Hindlimb muscle (tissue), 1 donor: ENCODE measurements at places on chromosomes 6 and 20. TPM values are rescaled to one million over a fixed set of nuclear protein-coding genes. Genes with fewer than 3 reads are reported as not detected.

AURKA gene
- polyA plus RNA-seq = 6.9 TPM

PPARD gene
- polyA plus RNA-seq = 26.7 TPM

SH3BGRL2 gene
- 6.4 TPM for polyA plus RNA-seq

GINS1 gene
- 6.0 TPM for polyA plus RNA-seq

EEF1A2 gene
- 1,012 TPM for polyA plus RNA-seq

PAK5 gene
- polyA plus RNA-seq = 0.13 TPM

LY6G5B gene
- 11.7 TPM for polyA plus RNA-seq

DNA sequence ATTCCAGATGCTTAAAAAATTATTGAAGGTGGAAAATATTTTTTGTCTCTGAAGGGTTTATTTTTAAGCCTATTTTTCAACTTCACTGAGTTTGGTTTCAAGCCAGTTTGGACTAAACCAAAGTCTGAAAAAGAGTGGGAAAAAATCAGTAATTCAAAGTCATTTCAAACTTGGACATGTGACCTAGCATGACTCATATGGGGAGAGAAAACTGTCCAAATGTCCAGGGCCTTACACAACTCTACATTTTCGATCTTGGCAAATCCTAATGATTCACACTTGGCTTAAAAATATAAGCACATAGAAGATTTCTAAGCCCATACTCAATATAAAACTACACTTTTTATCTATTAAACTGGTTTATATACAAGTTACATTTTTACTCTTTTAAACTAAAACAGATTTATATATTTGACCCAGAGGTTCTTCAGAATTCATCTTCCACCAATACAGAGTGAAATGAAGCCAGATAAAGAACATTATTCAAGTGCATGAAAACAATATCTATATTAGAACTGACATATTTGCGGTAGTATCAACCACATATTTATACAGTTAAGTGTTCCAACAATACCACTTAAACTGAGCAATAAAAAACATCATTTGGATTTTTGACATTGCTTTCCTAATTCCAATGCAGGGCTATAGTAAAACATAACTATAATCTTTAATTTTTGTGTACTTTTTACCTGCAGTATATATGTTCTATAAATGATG, 110.3 kb upstream of the TCF21 start:
- DNase-seq = peak; percentile 85

GRCh38 chr6:37727996-37728395, 30.3 kb upstream of the MDGA1 start:
- no peak for DNase-seq

- DNase-seq = no peak
Measured at GRCh38 chr6:145863988-145864616, 49.5 kb upstream of the FBXO30 start.

DNA sequence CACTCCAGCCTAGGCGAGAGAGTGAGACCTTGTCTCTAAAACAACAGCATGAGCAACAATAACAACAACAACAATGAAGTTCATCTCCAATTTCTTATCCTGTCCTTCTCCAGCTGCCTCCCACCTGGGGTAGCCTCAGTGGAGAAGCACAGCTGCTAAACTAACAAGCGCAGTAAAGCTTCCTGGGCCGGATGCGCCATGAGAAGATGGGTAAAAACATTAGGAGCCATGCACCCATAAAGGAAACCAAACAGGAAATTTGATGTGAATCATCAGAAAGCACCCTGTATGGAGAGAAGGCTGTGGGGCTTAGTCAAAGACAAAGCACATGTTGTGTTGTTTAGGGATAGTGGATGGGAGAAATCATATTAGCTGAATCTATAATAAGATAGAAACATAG, 61.1 kb upstream of the CCN6 start:
- DNase-seq = no peak

GRCh38 chr6:105058846-105059245, 101.9 kb downstream of the LIN28B start:
- no peak for DNase-seq

- no peak for DNase-seq
Measured at GRCh38 chr20:45735552-45735951, 13.4 kb downstream of the SPINT4 start.

DNA sequence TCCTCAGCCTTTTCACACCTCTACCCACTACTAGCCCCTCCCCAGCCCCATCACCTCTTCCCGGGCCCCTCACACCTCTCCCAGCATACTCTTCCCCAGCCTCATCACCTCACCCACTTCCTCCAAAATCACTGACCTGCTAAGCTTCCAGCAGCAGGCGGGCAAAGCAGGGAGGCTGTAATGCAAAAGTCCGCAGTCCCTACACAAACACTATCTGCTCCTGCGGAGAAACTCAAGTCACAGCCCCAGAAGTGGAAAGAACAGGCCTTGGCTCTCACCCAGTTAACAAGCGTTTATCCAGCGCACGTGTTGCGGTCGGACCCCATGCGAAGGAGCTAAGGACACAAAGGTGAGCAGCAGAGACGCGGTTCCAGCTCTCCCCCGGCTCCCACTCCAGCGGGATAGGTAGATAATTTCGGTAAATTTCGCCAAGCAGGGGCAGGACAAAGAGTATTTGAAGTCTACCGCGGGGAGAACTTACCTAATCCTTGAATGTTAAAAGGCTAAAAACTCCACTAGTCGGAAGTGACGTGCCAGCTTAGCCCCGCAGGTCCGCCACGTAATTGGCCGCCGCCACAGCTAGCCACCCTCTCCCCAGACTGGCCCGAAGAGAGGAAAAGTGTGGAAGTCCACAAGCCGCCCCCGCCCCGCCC, 728 bp upstream of the TRIM39 start:
- DNase-seq = no peak

DNA sequence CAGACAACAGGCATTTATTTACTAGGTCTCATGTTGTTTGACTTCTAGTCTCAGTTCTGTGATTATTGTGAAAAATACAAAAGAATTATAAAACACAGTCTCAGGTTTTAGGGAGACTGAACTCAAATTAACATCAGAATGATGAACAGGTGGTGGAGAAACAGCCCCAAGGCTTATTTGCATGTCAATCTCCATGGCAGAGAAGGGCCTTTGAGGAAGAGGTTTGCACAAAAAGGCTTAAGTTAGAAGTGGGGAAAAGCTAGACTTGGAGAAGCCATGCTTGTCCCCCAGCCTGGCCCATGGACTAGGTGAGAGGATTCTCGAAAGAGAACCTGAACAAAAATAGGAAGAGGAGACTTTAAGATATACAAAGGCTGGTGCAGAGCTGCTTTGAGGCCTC, 183.3 kb downstream of the EDN1 start:
- DNase-seq = no peak

DNA sequence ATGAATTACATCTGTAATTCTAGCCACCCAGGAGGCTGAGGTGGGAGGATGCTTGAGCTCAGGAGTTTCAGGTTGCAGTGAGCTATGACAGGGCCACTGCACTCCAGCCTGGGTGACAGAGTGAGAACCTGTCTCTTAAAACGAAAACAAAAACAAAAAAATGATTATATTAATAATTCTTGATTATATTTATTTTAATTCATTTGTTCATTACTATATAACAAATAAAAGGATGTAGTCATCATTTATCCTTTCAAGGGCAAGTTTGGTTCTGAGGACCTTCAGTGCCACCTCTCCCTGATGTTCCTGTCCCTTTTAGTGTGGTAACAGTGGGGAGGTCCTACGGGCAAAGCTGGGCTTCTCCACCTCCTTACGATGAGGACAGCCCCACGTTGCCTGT, 167.1 kb upstream of the SCGN start:
- no peak for DNase-seq

DNA sequence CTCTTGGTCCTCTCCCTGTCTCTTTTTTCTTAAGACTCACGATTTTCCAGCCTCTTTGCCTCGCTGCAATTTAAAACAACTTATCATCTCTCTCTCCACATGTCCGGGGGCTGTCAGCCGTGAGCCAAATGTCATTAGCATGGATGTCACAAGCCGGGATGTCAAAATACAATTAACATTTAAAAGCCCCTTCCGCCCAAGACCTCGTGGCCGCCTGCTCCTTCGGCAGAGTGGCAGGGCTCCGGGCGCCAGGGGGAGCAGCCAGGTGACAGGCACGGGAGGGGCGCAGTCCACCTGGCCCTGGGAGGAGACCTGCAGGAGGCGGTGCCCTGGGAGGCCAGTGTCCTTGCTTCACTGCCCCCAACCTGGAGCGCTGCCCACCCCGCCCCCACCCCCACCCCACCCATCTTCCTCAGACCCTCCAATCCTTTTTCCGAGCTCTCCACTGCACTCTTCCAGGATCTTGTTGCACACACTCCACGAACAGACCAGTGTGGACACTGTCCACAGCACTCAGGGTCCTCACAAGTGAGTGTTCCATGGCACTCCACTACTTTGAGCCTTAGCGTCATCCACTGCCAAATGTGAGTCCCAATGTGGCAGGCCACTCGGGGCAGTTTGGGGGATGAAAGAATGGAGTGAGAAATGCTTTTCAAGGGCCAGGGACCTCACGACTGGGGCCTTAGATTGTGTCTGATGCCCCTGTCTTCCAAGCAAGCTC, 5.6 kb upstream of the GRM4 start:
- DNase-seq = no peak

DNA sequence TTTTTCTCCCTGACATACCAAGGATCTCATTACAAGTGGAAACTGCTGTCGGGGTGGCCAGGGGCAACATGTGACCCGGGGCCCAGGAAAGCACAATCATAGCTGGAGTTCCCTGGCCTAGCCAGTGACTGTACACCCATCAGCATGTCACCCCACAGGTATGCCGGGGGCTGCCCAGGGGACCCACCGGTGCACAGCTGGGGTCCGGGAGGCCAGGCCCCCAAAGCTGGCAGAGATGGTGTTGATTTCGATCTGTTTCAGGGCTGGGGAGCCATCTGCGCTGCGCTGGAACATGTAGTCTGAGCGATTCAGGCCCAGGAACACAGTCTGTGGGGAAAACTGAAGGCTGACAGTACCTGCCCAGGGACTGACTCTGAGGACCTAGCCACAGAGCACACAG, 13.3 kb downstream of the GSS start:
- DNase-seq = no peak

DNA sequence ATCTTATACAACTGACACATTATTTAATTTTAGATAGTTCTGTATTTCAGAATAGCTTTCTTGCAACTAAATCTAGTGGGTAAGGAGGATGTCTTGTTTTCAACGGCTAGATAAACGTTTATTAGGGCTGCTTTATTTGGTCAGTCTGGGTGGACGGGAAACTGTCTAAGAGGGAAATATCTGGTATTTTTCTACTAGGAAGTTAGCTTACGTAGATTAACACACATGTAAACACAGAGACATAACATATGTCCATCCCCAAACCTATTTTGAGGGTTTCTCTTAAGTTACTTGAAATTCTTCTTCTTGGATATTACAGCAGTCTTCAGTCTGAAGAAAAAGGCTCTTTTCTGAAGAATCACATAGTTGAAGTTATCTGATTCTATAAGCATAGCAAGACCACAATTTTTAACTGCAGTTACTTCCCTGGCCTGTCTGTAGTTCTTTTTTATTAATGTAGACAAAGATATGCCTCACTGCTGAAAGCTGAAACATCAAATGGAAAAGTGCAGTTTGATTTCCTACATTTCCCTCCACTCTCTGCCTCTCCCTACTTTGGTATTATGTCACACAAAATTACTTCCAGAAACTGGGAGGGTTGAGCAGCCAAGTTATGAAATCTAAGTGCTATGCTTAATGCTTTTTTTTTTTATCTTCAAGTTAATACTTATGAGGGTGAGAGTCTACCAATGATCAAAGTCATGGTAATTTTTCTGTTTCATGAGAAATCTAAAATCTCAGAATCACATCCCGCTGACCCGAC, 37.4 kb downstream of the PLAGL1 start:
- DNase-seq = peak; percentile 53

GRCh38 chr20:58389324-58389967, 417 bp downstream of the VAPB start:
- peak; percentile 40 for DNase-seq

- DNase-seq = no peak
Measured at GRCh38 chr6:116445102-116445501, 16.1 kb upstream of the CALHM6 start.

- DNase-seq = no peak
Measured at GRCh38 chr20:22460231-22460630, 124.1 kb downstream of the FOXA2 start.

DNA sequence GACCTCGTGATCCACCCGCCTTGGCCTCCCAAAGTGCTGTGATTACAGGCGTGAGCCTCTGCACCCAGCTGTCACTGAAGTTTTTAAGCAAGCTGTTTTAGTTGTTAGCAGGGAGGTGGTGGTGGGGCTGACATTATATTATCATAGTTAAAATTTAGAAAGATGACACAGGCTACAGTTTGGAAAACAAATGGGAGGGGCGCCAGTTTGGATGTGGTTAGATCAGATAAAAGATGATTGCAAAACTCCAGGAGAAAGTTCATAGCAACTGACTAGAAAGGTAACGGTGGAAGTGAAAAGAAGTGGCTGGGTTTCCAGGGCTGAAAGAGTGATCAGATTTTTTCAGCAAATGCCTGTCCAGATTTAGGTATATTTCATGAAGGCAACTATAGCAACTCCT, 311.9 kb upstream of the CITED2 start:
- DNase-seq = no peak

GRCh38 chr6:37731888-37732287, 34.2 kb upstream of the MDGA1 start:
- no peak for DNase-seq

DNA sequence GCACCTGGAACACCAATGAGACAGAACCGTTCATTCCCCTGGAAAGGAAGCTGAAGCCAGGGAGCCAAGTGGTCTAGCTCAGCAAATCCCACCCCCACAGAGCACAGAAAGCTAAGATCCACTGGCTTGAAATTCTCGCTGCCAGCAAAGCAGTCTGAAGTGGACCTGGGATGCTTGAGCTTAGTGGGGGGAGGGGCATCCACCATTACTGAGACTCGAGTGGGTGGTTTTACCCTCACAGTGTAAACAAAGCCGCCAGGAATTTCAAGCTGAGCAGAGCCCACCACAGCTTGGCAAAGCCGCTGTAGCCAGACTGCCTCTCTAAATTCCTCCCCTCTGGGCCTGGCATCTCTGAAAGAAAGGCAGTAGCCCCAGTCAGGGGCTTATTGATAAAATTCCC, 53.1 kb downstream of the KIF16B start:
- no peak for DNase-seq

DNA sequence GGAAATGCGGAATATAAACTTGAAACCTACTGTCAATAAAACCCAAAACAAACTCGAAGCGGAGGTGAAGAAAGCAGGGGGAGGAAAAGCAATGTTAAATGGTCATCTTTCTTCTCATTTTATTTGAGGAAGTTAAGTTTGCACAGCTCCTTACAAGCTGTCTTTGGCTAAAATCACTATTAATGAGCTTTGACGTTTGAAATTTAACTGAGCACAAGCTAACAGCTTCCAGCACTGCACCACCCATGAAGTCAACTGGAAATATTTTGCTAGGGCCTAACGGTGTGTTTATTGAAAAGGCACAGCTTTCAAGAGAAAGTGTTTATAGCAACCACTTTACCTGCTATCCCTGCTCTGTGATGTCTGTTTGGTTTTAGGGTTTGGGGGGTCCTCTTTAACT, 103.8 kb downstream of the PKHD1 start:
- DNase-seq = no peak

DNA sequence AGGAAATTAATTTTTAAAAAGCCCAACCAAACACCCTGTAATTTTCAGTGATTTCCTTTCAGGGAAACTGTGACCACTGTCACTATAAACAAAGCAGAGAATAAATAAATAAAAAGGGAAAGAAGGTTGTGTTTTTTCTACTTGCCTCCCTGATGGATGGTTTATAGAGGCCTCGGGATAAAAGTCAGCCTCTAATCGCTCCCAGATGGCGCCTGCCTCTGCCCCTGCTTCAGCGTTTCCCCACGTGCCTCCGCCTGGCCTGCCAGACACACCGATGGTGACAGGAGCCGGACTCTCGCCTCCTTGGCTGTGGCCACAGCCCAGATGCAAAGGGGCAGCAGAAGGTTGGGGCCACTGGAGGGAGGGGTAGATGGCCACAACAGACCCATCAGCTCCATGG, 327.7 kb downstream of the CDC5L start:
- DNase-seq = no peak
